ENCODE measurements at places on chromosomes 4 and X.

DNA sequence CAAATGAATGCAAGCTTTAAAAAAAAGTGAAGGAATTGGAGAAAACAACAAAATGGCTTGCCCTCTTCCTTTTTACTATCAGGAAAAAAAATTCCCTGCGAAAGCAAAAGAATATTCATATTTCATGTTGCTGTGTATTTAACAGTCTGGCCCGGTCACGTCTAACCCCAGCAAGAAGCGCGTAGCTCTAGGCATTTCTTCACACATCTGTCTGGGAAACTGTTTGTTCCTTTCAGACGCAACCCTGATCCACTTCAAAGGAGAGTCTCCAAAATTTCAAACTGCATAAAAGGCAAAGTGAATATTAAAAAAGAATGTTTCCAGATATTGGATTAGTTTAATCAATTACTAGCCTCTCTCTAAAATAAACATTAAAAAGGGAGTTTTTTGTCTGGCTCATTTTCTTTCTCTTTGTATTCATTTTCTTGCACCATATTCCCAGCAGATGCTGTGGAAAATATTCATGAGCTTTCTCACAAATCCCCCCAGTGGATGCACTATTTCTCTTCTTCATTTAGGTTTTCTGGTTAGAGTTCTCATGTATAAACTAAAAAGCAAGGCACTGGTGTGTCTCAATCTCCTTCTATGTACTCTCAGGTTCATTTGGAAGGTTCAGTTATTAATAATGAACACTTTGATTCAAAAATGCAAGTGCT is 145.3 kb downstream of the MID1 start:
- no peak overlapping the region for H3K27ac ChIP-seq
- no peaks in the 10 kb centered on the region for H3K36me3 ChIP-seq
- no peak overlapping the region for H3K4me3 ChIP-seq
- no peaks in the 10 kb centered on the region for H3K27me3 ChIP-seq
- DNase-seq: no peak
- no peaks in the 10 kb centered on the region for H3K4me1 ChIP-seq

GRCh38 chr4:60992037-60992436 is 208.1 kb upstream of the ADGRL3 start:
- H3K27me3 ChIP-seq: no peaks in the 10 kb centered on the region
- no peak overlapping the region for H3K4me3 ChIP-seq
- no peak overlapping the region for H3K27ac ChIP-seq
- no peaks in the 10 kb centered on the region for H3K36me3 ChIP-seq
- no peaks in the 10 kb centered on the region for H3K4me1 ChIP-seq

DNA sequence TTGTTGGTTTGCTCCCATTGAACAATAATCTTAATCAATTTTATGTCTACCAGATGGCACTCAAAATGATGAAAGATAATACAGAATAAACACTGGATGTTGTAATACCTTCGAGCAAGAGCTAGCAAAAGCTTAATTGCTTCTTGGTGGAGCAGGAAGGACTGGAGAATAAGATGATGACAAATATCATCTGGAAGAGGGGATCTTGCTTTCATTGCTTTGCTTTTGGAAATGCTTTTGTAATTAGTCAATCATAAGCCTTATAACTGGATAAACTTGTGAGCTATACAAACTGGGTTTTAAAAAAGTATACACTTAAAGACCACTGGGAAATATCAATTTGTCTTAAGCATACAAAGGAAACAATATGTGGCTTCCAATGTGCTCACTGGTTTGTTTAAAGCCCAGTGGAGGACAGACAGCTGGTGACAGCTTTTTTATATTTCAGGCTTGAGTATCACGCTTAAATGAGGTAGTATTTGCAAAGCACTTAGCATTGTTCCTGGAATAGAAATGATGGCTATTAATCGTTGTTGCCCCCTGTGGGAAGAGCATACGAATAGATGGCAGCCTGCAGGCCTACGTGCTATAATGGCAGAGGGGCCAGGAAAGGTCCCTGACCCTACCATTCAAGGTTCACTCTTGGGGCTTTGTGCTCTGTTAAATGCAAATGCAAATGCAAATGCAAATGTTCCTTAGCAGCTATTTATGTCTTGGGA is 61.2 kb downstream of the TMEM150C start:
- no peaks in the 10 kb centered on the region for H3K36me3 ChIP-seq
- no peak overlapping the region for H3K27ac ChIP-seq
- no peak for DNase-seq
- no peak overlapping the region for H3K4me3 ChIP-seq

GRCh38 chr4:152160225-152160800 is 375.6 kb downstream of the FBXW7 start:
- H3K4me1 ChIP-seq: no peaks in the 10 kb centered on the region
- no peak overlapping the region for H3K4me3 ChIP-seq
- H3K27me3 ChIP-seq: no peaks in the 10 kb centered on the region
- no peaks in the 10 kb centered on the region for H3K36me3 ChIP-seq
- no peak overlapping the region for H3K27ac ChIP-seq

DNA sequence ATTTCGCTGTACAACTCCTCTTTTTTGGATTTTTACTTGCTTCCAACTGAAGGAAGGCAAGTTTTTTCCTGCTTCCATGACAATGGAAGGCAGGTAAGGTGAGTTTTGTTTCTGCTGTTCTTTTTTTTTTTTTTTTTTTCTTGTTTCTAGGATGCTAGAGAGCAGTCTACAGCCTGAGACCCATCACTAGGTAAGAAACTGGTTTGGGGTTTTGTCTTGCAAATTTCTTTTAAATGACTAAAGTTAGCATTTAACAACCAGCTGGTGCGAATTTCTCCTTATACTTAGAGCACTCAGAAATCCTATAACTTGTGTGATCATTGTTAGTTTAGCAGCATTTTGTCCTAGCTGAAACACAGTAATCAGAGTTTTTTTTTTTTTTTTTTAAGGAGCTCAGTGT is 378.4 kb upstream of the CNKSR2 start:
- H3K27me3 ChIP-seq: no peaks in the 10 kb centered on the region
- H3K27ac ChIP-seq: no peak overlapping the region
- no peak overlapping the region for H3K4me3 ChIP-seq
- no peaks in the 10 kb centered on the region for H3K36me3 ChIP-seq
- DNase-seq: no peak

- no peaks in the 10 kb centered on the region for H3K36me3 ChIP-seq
- H3K4me1 ChIP-seq: no peaks in the 10 kb centered on the region
- H3K4me3 ChIP-seq: no peak overlapping the region
- no peaks in the 10 kb centered on the region for H3K27me3 ChIP-seq
- H3K27ac ChIP-seq: no peak overlapping the region
These were observed 76.3 kb downstream of the DCHS2 start for GRCh38 chr4:154415313-154415712.
